ENCODE measurements at places on chromosomes 5 and 9. TPM values are rescaled to one million over a fixed set of nuclear protein-coding genes. Genes with fewer than 3 reads are reported as not detected.

Gene POU5F2
- 0.62 TPM for total RNA-seq

Gene PTGS1
- 0.07 TPM for total RNA-seq

Gene GRM6
- total RNA-seq: not detected

Gene ADRB2
- total RNA-seq: 0.75 TPM

DNA sequence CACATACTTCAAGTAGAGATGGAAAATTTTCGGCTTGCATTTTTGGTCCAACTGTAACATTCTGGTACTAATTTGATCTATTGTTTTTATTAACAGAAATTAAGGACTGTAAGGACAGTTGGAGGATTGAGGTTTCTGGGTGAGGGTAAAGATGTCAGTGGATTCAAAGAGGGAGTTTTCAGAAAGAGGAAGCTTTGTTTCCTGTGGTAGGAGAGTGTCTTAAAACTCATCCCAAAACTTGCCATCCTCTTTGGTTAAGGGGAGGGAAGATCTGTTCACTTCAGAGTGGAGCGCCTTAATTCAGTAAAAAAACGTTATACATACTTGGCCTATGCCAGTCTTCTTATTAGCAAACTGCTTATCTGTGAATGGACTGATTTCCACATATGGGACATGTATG, 13.8 kb downstream of the CNTRL start:
- no peak for DNase-seq

DNA sequence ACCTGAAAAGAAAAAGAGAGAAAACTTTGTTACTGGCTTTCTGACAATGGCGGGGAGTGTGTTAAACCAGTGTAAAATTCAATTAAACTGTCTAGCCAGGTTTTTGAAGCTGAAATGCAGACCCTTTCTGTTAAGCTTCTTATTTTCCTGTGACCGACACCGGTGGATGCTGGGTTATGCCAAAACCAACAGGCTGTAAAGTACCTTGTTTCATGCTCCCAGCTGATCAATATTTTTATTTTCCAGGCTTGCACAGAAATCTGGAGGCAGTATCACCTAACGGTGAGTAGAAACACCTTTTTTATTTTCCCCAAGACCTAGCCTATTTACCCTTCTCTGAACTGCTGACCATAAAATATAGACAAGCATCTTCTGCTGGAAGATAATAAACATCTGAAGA, 94.9 kb upstream of the GRHPR start:
- no peak for DNase-seq

Gene UBLCP1
- 42.5 TPM for total RNA-seq

Gene RAI14
- total RNA-seq: 117 TPM
